ENCODE measurements at places on chromosomes 1 and 21.

- no peaks in the 10 kb centered on the region for H3K27me3 ChIP-seq
- no peak overlapping the region for H3K4me3 ChIP-seq
- no peaks in the 10 kb centered on the region for H3K4me1 ChIP-seq
- H3K27ac ChIP-seq = no peak overlapping the region
- no peak for DNase-seq
These were observed 1.9 kb downstream of the OR14A16 start for GRCh38 chr1:247822060-247822459.

- no peaks in the 10 kb centered on the region for H3K27me3 ChIP-seq
- DNase-seq = no peak
- H3K4me3 ChIP-seq = no peak overlapping the region
- no peaks in the 10 kb centered on the region for H3K36me3 ChIP-seq
These were observed 261.3 kb upstream of the CHRM3 start for GRCh38 chr1:239125027-239125426.

DNA sequence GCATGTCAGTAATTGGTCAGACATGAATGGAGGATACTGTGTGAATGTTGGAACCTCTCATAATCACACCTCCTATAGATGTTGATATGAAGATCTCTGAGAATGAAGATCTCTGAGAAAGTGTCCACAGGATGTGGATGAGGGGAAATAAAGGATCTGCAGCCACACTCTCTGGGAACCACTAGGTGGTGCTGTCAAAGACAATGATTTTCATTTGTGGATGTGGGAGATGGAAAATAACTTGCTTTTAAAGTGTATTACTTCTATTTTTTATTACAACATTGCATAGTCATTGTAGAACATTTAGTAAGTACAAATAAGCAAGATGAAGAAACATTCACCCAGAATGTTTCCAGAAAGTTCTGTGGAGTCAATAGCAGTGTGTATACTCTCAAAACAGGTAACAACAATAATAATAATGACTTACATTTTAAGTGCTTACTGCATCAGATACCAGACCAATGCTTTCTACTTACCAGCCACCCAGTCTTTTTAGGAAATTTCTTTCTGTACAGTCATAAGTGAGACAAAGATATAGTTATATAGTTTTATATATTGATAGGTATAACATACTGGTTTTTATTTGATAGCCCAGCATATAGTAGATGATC lies 128.2 kb downstream of the ATG4C start:
- H3K27me3 ChIP-seq = no peaks in the 10 kb centered on the region
- no peak overlapping the region for H3K27ac ChIP-seq
- no peaks in the 10 kb centered on the region for H3K4me1 ChIP-seq
- DNase-seq = no peak

GRCh38 chr1:201463071-201463552 lies 5.9 kb downstream of the PHLDA3 start:
- H3K36me3 ChIP-seq = no peaks in the 10 kb centered on the region
- no peak for DNase-seq
- no peak overlapping the region for H3K27ac ChIP-seq
- no peak overlapping the region for H3K4me3 ChIP-seq
- no peaks in the 10 kb centered on the region for H3K4me1 ChIP-seq
- no peaks in the 10 kb centered on the region for H3K27me3 ChIP-seq

DNA sequence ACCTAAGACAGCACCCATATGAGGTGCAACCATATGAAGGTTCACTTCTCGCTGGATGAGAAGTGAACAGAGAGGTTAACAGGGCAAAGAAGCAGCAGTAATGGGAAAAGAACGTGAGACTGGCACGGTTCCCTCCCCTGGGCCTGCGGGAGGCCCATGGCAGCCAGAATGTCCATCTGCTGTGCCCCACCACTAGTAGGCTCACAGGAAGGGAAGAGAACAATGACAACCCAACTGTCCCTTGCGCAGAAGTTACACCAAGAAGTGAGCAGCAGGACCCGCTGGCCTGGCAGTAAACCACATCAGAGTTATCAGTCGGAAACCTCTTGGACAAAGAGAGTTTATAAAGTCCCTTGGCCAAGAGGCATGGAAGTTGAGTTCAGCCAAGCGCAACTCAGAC lies 11.3 kb downstream of the HIVEP3 start:
- no peak for DNase-seq
- H3K36me3 ChIP-seq = no peaks in the 10 kb centered on the region
- H3K27ac ChIP-seq = no peak overlapping the region
- H3K4me1 ChIP-seq = no peaks in the 10 kb centered on the region
- H3K27me3 ChIP-seq = no peaks in the 10 kb centered on the region

DNA sequence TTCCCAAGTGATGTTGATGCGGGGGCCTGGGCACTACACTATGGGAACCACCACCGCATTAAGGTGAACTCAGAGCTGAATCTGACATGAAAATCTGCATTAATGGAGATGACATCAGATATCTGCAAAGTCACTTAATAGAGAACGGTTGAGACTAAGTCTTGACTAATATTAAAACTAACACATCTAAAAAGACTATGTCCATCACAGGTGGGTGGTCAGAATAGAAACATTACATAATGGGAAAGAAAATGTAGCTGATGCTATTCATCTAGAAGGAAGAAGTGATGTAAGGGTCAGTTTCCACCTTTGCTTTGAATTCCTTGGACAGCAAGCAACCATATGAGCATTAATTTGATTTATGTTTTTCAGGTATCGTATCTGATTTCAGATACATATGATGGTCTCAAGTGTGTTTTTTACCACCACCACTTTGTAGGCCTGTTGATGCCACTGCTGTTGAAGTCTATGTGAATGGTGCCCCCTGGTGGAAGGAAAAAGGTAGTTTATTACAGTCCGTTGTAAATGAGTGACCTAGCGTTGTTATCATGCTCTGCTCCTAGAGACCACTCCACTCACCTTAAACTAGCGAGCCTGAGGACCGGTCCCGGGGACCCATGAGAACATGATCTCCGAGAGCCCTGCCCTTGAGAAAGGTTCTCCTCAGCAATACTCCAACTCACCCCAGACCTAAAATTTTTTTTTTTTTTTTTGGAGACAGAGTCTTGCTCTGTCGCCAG lies 73.5 kb downstream of the BACH1 start:
- no peaks in the 10 kb centered on the region for H3K36me3 ChIP-seq
- no peaks in the 10 kb centered on the region for H3K4me1 ChIP-seq
- no peak overlapping the region for H3K27ac ChIP-seq
- no peak for DNase-seq
- H3K27me3 ChIP-seq = no peaks in the 10 kb centered on the region

DNA sequence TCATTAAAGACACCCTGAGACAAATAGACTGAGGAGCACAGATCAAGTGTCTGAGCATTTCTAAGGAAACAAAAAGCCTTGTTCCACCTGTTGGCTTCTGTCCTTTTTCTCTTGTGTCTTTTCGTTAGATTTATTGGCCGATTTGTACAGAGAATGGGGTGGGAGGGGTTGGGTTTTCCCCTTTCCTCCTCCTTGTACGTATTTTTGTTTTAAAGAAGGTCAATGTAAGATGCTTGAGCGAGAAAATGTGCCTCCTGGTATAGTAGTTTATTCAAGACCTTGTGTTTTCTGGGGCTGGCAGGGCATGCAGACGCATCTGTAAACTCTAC lies 1.2 kb downstream of the BCL9 start:
- H3K27me3 ChIP-seq = no peaks in the 10 kb centered on the region
- no peaks in the 10 kb centered on the region for H3K36me3 ChIP-seq
- DNase-seq = no peak
- peak overlapping the region; percentile 63 for H3K4me3 ChIP-seq

DNA sequence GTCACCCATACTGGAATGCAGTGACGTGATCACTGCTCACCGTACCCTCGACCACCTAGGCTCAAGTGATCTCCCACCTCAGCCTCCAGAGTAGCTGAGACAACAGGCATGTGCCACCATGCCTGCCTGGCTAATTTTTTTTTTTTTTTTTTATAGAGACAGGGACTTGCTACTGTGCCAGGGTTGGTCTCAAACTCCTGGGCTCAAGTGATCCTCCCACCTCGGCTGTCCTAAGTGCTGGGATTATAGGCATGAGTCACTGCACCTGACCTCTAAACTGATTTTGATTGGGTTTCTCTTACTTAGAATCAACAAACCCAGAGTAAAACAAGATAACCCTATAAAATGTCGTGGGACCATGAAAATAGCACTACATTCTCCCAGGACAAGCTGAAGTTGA lies 112.0 kb downstream of the UBE2U start:
- no peak for DNase-seq
- no peaks in the 10 kb centered on the region for H3K4me1 ChIP-seq
- no peak overlapping the region for H3K27ac ChIP-seq
- H3K36me3 ChIP-seq = no peaks in the 10 kb centered on the region
- no peak overlapping the region for H3K4me3 ChIP-seq
- H3K27me3 ChIP-seq = no peaks in the 10 kb centered on the region

DNA sequence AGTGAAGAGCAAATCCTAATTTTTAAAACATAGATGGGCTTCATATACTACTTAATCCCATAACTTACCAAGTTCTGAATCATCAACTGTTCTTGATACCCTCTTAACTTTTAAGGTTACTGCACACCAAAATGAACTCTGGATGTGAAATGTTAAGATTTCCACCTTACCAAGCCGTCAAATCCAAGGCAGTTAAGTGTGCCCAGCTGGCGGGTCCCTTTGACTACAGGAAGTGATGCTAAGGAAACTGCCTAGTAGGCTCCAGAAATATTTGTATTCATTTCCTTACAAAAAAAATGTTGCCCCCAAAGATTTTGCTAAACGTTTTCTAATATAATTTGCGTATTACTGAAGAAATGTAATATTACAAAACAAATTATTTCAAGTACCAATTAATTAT lies 10.7 kb downstream of the NRIP1 start:
- peaks cover 88% of the 10 kb centered on the region for H3K4me1 ChIP-seq
- H3K27me3 ChIP-seq = no peaks in the 10 kb centered on the region
- H3K27ac ChIP-seq = no peak overlapping the region

DNA sequence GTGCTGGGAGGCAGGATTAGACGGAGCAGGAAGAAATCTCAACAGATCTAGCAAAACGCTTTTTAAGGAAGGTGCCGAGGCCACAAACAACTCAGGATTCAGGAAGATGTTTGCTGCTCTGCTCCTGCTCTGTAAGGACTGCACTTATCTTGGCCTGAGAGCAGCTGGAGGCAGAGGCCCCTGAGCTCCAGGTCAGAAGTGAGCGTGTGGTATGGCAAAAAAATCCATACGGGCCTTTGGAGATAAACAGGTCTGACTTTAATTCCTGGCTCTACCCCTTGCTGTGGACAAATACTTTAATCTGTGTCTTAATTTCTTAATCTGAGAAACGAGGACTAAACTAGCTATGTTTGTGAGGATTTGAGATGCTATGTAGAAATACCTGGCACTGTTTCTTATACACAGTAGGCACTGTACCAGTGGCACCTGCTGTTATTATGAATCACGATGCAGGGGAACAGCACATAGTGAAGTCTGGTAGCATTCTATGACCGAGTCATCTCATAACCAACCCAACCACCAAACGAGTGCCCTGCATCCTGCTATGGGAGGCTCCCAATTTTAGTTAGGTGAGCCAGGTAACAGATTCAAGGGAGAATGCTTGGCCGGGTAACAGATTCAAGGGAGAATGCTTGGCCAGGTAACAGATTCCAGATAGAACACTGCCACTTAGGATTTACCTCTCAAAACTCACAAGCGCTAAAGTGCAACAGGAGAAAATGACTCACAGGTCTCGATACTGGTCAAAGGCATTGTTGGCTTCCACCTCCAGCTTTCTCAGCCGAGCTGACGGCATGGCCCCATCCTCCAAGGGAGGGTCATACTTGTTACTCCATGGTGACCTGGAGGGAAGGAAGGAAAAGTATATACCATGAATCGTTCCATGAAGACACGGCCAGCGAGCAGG lies 65.9 kb downstream of the SLC66A1 start:
- H3K4me1 ChIP-seq = peaks cover 4% of the 10 kb centered on the region
- no peak overlapping the region for H3K27ac ChIP-seq
- no peaks in the 10 kb centered on the region for H3K27me3 ChIP-seq

DNA sequence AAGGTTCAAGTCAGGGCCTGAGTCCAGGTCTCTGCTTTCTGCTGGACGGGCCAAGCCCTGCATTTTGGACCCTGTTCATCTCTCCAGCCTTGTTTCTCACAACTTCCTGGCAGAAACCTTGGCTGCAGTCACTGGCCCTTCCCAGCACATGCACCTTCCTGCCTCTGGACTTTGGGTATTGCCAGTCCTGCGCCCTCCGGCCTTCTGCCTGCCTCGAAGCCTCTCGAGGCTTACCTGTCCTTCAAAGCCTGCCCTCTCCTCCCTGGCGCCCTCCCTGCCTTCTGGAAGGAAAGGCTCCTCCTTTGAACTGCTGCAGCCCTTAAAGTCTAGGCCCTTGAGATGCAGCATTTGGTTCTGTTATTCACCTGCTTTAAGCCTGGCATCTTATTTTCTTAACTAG lies 52.8 kb downstream of the HTR6 start:
- no peak overlapping the region for H3K27ac ChIP-seq
- no peaks in the 10 kb centered on the region for H3K36me3 ChIP-seq
- no peaks in the 10 kb centered on the region for H3K4me1 ChIP-seq
- no peak for DNase-seq
- H3K27me3 ChIP-seq = no peaks in the 10 kb centered on the region
- H3K4me3 ChIP-seq = no peak overlapping the region

DNA sequence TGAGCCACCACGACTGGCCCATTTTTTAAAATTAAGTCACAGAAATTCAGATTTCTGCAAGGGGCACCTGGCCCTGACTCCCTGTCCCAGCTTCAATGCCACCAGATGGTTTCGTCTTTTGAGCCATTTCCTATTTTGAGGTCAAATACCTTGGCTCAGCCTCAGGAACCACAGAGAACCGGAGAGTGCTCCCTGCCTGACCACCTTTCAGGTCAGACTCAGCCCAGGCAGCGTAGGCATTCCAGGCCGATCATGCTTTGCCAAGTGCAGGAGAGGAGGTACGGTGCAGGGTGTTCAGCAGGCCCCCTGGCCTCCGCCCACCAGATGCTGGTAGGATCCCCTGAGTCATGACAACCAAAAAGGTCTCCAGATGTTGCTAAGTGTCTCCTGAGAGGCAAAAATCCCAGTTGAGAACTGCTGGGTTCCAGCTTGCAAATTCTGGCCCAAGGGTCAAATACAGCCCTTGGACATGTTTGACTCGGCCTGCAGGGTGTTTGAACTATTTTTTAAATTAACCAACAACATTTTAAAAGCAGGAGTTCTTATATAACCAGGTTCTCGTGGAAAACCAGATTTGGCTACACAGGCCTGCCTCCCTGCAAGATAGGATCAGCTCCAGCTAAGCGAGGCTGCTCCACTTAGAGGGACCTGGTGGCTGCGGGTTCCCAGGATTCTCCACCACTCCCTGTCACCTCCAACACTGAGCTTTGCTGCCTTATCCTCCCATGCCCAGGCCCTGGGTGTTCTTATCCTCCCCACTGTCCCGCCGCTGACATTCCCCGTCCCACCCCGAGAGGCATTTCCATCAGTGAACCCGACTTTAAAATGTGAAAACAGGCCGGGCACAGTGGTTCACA lies 61.9 kb upstream of the TARDBP start:
- no peaks in the 10 kb centered on the region for H3K4me1 ChIP-seq
- no peaks in the 10 kb centered on the region for H3K27me3 ChIP-seq
- no peak overlapping the region for H3K27ac ChIP-seq
- H3K36me3 ChIP-seq = no peaks in the 10 kb centered on the region
- H3K4me3 ChIP-seq = no peak overlapping the region

- H3K27ac ChIP-seq = no peak overlapping the region
- DNase-seq = no peak
- H3K27me3 ChIP-seq = no peaks in the 10 kb centered on the region
- no peak overlapping the region for H3K4me3 ChIP-seq
These were observed 8.5 kb downstream of the SOAT1 start for GRCh38 chr1:179302070-179302469.

- H3K4me1 ChIP-seq = peaks cover 42% of the 10 kb centered on the region
- H3K27ac ChIP-seq = peak overlapping the region; percentile 39
- no peak overlapping the region for H3K4me3 ChIP-seq
- no peaks in the 10 kb centered on the region for H3K27me3 ChIP-seq
These were observed 2.5 kb downstream of the INKA2 start for GRCh38 chr1:111736548-111737215.
